ENCODE measurements at places on chromosomes 6 and 20.

GRCh38 chr6:485655-486170 lies 94.2 kb downstream of the IRF4 start:
- no peak for DNase-seq

DNA sequence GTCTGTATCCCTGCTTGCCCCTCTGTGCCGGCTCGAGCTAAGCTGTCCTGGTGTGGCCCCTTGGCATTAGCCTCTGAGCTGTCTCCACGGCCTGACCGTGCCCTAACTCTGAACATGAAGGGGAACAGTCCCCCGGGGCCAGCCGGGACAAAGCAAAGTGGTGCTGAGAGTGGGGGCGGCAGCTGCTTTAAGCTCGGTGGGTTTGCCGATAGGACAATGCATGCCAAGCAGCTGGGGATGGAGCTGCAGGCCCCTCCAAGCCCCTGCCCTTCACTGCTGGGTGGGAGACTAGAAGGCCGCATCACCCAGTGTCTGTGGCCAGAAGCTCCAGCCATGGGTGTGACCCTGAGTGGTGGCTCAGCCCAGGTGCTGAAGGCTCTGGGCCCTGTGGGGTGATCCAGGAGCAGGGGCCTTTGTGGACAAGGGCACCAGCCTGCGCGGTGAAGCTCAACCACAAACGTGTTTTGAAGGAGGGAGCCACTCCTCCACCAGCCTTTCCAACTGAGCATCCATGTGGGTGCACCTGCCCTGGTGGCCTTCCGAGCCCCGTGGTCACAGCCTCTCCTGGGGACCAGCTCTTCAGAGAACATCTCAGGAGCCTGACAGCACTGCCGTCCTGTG lies 242.5 kb downstream of the ERMARD start:
- no peak for DNase-seq

GRCh38 chr6:75135450-75135849 lies 70.4 kb downstream of the COL12A1 start:
- peak; percentile 85 for DNase-seq

- no peak for DNase-seq
Measured at GRCh38 chr6:64789476-64789875, 917.5 kb downstream of the EYS start.

DNA sequence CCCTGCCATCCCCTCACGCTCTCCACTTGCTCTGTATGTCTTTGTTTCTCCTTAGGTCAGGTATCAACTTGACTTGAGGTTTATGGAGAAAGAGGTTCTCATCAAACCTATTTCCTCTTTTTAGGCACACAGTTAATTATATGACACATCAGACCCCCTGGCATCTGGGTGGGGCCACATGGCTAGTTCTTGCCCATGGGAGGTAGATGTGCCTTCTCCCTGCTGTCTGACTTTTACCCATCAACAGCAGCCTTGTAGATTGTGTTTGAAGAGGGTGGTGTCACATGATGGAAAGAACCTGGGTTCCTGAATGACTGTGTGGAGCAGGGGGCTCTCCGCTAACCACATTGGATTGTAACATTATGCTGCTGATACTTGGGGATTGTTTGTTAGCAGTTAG lies 7.2 kb upstream of the UQCC2 start:
- no peak for DNase-seq

GRCh38 chr6:22880686-22881433 lies 311.5 kb downstream of the HDGFL1 start:
- DNase-seq: peak; percentile 99

DNA sequence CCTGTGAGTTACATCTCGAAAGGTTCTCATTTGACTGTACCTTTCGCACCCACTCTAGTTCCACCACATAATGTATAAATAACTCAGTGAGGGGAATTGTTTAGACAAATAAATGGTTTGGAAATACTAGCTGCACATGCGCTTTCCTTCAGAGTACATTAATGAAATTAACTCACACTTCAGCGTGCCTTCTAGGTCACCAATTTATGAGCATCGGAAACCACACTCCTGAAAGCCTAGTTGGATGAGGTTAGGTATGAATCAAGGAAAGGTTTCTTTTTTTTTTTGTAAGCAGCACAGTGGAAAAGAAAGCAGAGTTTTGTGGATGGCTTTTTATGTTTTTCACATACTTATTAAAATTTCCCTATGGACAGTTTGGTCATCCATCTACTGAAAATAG lies 247.8 kb upstream of the TCF21 start:
- no peak for DNase-seq

DNA sequence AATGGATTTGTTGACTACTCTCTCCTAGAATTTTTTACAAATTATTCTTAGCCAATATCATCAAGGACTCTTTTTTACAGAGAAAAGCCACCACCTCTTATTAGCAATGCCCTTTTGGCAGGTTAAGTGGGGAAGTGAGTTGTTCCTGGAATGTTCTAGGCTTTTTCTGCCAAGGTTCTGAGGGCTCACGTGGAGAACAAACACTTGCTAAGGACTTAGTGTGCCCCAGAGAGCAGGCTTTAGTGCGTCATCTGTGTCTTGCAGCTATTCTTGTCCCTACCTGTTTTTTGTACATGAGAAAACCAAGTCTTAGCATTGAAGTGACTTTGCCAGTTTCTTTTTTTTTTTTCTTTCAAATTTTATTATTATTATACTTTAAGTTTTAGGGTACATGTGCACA lies 33.5 kb downstream of the CFAP61 start:
- DNase-seq: no peak

GRCh38 chr6:10516953-10517352 lies 4.2 kb upstream of the GCNT2 start:
- DNase-seq: no peak

DNA sequence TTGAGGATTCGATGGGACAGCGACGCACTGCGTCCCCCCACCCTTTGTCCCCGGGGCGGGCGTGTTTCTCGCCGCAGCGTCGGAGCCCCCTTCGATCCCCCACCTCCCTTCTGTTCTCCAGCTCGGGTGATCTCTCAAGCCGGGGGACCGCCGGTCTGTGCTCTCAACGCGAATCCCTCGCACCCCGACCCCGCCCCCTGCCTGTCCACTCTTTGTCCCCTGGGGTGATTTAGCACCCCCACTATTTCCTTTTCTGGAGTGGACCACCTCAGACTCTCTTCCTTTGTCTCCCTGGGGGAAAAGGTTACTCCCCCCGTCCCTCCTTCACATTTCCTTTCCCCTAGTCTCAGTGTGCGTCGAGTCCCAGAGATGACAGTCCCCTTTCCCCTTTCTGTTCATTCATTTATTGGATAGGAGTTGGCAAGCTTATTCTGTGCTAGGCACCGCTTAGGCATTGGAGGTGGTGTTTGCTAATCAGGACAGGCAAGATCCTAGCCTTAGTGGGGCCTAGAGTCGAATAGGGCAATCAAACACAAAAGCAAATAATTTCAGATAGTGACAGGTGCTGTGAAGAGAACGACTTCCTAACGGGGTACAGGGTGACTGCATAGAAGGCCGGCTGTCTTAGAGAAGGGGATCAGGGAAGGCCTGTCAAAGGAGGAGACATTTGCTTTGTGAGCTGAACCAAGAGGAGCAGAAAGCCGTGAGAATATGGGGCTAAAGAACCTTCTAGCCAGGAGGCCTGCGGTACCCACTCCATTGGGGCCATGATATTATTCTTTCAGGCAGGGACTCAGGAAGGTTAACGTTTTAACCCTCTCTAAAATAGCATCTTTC lies 741 bp downstream of the PTPN1 start:
- no peak for DNase-seq

- DNase-seq: no peak
Measured at GRCh38 chr6:106439459-106439858, 78.9 kb downstream of the CRYBG1 start.

DNA sequence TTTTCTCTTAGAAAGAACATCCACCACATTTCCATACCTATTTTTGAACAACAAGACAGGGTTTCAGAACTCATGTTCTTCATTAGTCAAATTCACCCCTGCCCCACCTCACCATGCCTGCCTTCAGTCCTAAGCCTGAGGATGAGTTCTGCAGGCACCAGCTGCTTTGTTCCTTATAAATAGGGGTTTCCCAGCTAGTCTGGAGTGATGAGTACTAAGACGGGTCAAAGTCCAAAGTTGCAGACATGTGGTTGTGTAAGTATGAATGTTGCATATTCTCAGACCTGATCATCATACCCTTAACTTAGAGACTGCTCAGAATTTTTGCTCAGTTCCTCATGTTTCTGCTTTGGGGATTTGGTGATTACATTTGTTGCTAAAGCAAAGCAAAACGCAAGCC lies 257.7 kb upstream of the CDYL start:
- peak; percentile 63 for DNase-seq

DNA sequence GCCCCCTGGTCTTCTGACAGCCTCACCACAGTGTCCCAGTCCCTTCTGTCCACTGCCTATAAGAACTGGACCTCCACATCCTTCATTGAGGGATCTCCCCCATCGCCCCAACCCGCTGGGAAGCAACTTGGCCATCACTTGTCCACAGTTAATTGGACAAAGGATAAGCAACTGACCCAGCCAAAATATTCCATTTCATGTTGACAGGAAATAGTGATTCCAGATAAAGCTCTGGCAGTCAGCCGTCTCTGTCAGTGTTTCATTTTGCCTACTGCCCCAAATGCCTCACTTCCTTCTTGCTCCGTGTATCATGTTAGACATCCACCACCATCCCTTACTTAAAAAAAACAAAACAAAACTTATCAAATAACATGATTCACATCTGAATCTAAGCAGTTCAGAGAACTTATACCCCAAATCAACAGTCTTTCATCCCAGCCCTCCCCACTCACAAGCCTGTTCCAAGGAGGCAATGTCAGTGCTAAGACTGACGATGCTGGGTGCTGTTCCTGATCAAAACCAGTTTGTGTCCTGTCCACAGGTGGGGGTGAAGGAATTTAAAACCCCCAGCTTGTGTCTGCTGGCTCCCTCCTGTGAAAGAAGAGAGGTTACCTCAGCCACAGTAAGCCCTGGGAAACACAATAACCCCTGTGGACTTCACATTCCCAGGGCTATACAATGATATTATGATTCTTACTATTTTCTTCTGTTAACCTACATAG lies 162.5 kb downstream of the WDR27 start:
- DNase-seq: peak; percentile 34

DNA sequence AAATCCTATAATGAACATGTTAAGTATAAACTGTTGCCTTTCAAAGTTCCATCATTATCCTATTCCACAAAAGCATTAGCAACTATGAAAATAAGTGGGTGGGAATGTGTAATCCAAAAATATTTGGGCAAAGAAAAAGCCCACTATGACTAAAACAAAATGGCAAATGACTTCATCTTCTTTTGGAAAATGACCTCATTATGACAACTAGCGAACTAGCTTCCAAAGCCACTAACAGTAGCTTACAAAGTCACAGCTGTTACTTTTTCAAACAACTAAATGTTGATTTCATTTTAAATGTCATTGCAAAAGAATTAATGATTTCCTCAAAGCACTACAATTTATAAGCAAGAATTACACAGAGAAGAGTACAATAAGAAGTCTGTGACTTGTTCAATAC lies 49.8 kb upstream of the RUNX2 start:
- no peak for DNase-seq

DNA sequence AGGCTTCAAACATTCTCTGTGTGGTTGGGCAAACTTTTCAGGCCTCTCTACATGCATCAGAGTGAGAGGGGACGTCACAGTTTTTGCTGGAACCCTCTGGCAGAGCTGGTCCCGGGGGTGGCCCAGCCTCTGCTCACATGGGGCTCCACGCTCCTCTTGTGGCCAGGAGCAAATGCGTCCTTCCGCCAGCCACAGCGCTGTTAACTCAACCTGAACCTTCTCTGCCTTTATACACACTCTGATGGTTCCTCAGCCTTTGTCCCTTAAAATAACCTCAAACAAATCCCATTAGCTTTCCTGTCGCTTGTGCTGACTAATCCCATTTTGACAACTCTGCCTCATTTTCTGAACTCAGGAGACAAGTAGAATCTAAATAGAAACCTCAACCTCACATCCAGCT lies 39.4 kb upstream of the TGM6 start:
- no peak for DNase-seq

GRCh38 chr6:122696853-122697252 lies 82.7 kb upstream of the FABP7 start:
- peak; percentile 22 for DNase-seq

GRCh38 chr6:154920495-154921200 lies 74.5 kb upstream of the TIAM2 start:
- DNase-seq: peak; percentile 38

DNA sequence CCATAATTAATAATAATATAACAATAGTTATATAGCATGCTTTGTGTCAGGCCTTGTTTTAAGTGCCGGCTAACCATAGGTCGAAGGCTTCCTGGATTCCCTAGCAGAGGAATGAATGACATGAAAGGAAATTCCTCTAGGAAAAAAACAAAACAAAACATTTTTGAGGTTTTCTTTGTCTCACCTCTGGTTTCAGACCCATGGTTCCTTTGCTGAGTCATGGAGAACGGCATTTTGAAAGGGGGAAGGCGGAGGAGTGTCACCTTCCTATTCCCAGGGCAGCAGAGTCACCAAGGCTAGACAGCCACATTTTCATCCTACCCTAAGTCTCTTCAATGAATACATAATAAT lies 25.3 kb upstream of the CCND3 start:
- peak; percentile 65 for DNase-seq

DNA sequence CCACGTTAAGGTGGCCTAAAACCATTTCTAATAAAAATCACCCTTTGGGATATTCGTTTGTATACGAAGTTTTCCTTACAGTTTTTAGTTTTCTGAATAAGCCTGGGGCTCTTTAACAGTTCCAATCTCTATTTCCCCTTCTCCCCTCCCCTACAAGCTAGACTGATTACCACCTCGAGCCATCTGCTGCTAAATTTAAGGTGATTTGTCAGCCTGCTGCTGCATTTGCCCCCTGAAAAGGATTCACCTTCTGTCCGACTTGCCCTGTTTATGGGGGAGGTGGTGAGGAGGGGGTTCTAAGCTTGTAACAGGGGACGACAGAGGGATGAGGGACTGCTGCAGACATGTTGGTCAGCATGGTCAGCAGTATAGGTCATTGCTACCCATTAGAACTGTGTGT lies 146.3 kb downstream of the JARID2 start:
- DNase-seq: no peak

DNA sequence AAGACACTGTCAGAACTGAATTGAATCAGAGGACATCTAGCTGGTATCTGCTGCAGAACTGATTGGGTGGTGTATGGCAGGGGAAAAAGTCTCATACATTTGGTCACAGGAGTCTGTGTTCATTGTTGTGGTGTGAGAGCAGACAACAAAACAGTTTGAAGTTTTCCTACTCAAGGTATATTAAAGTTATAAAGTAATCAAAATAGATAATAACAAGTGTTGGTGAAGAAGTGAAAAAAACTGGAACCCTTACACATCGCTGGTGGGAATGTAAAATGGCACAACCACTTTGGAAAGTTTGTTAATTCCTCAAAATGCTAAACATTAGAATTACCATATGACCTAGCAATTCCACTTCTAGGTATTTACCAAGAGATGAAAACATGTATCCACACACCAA lies 24.7 kb downstream of the SRPK1 start:
- no peak for DNase-seq

DNA sequence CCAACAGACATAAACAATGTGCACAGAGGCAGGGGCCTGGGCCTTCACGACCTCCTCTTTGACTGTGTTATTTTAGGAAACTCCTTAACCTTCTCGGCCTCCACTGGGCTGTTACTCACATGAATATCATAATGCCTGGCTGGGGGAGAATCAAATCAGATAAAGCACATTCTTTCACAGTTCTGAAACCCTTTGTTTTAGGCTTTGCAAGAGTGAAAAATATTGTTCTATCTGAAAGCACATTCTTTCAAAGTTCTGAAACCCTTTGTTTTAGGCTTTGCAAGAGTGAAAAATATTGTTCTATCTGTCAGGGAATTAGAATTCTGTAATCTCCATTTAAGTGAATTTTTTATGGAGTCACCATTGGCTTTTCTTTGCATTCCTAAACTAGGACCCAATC lies 50.7 kb upstream of the SYNDIG1 start:
- peak; percentile 5 for DNase-seq
